ENCODE measurements at places on chromosomes 16 and 17. TPM values are rescaled to one million over a fixed set of nuclear protein-coding genes. Genes with fewer than 3 reads are reported as not detected.

The KRT26 gene
- not detected for total RNA-seq

The HOXB2 gene
- not detected for total RNA-seq

The FOXF1 gene
- total RNA-seq: 2.6 TPM

The GRAPL gene
- not detected for total RNA-seq

The TMEM114 gene
- total RNA-seq: not detected

The FKBP10 gene
- 27.2 TPM for total RNA-seq

The PRAC2 gene
- not detected for total RNA-seq

DNA sequence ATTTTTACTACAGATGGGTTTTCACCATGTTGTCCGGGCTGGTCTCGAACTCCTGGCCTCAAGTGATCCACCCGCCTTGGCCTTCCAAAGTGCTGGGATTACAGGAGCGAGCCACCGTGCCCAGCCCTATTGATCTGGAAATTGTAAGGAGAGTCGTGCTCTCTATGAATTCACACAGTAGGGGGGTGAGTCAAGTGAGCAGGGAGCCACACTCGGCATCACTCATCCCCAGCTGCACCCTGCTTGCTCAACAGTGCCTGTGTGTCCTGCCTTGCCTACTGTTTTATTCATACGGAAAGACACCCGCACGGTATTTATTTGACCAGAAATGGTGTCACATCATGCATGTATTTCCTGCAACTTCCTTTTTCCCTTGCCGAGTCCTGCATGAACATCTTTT lies 157.2 kb upstream of the FOXF1 start:
- DNase-seq: no peak

DNA sequence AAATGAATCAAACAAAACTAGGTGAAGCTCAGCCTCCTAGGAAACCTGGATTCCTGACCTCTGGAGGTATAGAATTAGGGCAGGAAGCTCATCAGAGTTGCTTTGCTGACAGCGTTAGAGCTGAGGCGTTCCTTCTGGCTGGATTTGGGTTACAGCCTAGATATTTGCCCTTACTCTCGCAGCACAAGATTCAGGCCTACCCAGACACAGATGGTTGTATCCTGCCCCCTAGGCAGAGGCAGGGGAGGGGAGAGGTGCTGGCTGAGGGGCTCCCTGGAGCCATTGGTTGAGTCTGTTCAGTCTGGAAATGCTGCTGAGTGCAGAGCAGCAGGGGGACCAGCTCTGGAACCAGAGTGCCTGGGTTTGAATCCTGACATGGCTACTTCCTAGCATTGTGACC lies 78.4 kb downstream of the MPRIP start:
- DNase-seq: no peak

DNA sequence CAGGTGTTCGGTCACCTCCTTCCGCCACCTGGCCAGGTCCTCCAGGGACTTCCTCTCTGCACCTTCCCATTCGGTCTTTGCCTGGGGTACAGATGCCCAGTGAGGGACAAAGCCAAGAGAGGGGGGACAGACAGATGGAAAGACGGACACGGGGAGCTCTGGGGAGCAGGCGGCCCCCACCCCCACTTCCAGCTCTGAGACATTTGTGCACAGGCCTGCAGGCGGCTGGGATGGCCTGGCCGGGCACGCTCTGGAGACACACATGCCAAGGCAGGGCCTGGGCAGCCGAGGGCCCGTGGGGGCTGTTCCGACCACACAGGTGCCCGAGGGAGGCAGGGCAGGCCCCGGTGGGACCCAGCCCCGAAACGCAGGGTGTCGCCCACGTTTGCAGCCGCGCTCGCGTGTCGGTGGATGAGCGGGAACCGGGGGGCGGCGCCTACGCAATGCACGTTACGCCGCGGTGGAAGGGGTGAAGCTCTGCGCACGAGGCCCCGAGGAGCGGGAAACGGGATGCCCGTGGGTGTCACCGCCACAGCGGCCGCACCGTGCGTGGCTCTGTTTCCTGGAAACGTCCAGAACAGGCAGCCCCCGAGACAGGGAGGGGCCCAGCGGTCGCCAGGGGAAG lies 6.0 kb downstream of the PERCC1 start:
- no peak for DNase-seq

DNA sequence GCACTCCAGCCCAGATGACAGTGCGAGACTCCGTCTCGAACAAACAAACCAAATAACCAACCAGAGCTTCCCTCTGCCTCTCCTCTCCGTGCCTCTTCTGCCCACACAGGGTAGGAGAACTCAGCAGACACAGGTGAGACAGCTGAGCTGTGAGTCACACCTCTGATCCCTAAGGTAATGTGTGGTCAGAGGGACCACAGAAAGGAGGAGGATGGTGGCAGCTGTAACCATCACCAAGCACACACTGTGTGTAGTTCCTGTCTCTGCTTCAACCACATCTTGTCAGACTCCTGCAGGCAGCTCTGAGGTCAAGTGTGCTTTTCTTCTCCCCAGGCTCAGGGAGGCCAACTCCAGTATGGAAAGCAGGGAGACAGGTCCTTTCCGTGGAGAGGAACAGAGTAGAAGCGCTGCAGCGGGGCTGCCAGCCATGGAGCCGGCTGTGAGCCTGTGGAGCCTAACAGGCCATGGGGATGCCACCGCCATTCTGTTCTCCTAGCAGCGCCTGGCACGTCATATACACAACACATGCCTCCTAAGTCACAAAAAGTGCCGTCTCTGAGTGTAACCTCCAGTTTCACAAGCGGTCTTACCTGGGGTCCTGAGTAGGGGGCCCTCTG lies 7.1 kb downstream of the NUDT16L1 start:
- no peak for DNase-seq

- DNase-seq: no peak
Measured at GRCh38 chr16:85353839-85354685, 241.8 kb upstream of the CIBAR2 start.

- no peak for DNase-seq
Measured at GRCh38 chr16:88005181-88005581, 53.9 kb downstream of the BANP start.

DNA sequence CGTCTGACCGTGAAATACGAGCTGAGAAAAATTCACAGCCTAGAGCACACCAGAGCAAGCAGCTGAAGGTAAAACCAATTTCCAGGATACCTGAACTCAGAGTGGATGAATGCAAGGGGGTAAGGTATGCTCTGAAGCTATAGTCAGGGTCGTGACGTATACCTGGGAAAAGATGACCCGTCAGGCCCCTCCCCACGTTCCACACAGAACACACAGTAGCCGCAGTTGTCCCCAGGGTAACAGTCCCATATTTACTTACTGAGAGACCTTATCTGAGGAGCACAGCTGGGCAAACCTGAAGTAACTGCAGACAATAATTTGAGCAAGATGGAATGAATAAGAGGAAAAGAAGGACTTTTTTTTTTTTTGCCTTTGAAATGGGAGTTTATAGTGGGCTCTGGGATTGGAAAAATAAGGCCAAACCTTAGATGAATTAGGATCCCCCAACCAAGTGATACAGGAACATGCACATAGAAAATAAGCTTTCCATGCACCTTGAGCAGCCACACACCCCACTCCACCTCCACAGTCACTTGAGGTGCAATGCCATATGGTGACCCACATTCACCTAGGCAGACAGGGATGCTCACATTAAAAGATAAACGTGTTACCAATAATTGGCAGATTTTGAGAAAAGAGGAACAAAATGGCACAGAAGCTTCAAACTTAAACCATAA lies 38.0 kb downstream of the ABCA6 start:
- DNase-seq: no peak

- DNase-seq: no peak
Measured at GRCh38 chr17:4599505-4600281, 15.4 kb downstream of the SMTNL2 start.

GRCh38 chr16:84061236-84061819 lies 18.7 kb upstream of the SLC38A8 start:
- no peak for DNase-seq

DNA sequence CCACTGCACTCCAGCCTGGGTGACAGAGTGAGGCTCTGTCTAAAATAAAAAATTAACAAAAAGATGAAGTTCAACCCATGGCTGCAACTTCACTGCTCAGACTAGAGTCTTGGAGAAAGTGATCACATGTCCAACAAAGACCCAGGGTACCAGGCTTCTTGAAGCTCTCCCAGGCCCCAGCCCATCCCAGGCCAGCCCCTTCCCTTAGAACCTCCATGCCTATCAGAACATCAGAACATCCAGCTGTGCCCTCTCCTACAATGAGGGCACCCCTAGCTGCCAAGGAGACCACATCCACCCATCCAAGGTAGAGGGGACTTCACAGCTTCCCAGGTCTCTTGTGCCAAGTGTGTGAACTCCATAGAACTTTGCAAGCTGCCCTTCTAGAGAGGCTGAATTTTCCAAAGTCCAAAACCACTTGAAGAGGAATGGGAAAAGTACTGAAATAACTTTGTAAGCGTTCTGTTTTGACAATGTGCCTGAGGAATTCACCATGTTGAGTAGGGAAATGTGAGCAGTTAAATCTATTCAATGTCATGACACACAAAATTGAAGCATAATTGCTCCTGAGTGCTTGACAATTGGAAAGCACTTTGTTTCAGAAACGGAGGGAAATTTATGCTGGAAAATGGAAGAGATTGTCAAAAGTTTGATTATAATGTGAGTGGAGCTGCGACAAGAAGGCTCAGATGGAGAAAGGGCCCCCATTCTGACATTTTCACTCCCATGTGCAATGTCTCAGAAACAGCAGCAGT lies 230.4 kb downstream of the ZNF423 start:
- DNase-seq: no peak

GRCh38 chr17:81996232-81996756 lies 18.9 kb downstream of the ASPSCR1 start:
- DNase-seq: no peak

DNA sequence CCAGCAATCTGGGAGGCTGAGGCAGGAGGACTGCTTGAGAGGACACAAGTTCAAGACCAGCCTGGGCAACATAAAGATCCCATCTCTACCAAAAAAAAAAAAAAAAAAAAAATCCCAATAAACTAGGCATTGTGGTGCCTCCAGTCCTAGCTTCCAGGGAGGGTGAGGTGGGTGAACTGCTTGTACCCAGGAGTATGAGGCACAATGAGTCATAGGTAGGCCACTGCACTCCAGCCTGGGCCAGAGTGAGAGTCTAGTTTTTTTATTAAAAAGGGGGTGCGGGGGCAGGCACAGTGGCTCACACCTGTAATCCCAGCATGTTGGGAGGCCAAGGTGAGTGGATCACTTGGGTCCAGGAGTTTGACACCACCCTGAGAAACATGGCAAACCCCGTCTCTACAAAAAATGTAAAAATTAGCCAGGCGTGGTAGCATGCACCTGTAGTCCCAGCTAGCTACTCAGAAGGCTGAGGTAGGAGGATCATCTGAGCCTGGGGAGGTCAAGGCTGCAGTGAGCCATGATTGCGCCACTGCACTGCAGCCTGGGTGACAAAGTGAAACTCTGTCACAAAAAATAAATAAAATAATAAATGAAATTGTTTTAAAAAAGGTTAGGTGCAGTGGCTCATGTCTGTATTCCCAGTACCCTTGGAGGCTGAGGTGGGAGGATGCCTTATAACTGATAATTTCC lies 7.8 kb upstream of the CHST6 start:
- no peak for DNase-seq

GRCh38 chr16:67897231-67897630 lies 4.2 kb downstream of the PSKH1 start:
- no peak for DNase-seq

DNA sequence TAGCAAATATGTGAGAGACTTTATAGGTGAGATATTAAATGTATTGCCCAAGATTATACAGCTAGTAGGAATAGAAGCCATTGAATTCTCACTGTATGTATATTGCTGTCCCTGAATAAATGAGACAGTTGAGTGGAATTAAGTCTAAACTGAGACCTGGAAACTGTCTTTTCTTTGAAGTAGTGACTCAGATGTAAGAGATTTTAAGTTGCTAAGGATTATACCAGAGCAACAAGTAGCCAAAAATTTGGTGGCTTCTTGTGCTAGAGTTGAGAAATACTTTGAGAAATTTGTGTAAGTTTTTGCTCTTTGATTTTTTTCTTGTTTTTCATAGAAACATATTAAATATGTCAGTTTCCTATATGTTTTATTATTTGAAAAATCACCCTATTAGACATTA lies 58.7 kb downstream of the TANC2 start:
- no peak for DNase-seq

GRCh38 chr17:62179525-62180161 lies 114.6 kb upstream of the MED13 start:
- no peak for DNase-seq

DNA sequence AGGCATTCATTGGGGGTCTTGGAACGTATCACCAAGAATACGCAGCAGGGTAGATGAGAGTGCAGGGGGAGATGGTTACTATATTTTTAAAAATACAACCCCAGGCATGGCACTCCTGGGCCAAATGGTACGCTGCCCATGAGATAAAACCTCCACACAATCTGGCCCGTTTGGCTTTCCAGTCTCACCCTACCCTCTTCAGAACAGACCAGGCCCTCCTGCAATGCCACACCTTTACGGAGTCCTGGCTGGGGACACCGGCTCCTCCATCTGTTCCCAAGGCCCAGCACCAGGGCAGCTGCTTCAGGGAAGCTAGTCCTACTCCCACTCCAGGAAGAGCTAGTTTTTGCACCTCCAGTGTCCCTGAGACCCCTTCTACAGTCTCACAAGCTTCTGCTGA lies 24.4 kb downstream of the SNN start:
- peak; percentile 86 for DNase-seq

DNA sequence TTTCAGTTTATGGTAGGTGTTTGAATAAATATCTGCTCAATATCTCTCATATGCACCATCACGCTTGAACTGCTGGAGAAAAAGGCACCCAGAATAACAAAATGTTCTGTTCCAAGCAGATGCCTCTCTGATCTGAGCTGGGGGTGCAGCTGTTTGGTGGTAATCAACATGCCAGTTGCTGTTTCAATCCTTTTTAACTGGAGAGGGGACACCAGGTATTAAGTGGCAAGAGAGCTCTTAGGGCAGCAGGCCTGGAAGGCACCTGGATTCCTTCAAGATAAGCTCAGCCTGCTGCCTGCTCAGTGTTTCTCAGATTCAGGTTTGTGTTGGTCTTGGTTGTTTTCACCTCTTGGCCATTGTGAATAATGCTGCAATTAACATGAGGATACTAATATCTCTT lies 27.2 kb upstream of the VAT1L start:
- no peak for DNase-seq

DNA sequence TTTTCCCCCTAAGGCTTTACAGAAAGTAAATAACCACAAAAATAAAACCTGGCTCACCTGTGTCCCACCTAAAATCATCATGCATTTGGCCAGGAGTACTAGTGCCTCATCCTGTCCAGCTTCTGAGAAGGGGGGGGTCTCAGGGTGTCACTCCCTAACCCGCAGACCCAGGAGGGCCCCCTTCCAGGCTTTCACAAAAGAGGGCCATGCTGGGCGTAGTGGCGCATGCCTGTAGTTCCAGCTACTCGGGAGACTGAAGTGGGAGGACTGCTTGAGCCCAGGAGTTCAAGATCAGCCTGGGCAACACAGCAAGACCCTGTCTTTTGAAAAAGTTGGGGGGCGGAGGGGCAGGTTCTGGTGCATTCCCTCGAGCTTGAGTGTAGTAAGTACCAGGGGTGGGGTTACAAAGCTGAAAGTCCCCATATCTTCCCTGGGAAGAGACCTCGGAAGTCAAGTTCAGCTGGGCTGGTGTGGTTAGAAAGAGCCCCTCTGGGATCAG lies 259.3 kb downstream of the PARN start:
- no peak for DNase-seq

DNA sequence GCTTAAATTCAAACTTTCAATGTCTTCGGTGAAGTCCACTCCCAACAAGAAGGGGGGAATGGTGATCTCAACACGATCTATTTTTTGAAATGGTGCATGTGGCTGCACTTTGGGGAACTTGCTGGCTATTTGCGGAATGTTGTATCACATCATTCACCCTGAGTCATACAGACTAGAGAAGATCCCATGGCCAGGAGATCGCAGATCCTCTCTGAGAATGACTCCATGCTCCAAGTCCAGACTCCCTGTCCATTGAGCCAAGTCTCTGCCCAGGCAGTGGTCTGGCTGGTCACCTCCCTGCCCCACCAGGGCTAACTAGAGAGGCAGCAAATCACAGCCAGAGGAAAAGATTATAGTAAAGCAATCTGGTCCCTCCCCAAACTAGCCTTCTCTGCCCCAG lies 120.6 kb downstream of the XYLT1 start:
- DNase-seq: no peak
